ENCODE measurements at places on chromosomes 5 and 9. TPM values are rescaled to one million over a fixed set of nuclear protein-coding genes. Genes with fewer than 3 reads are reported as not detected.

- DNase-seq = no peak
Observed at GRCh38 chr5:133878236-133878555, 90.2 kb downstream of the C5orf15 start.

- DNase-seq = peak; percentile 96
Observed at GRCh38 chr5:79845448-79846197, 145.4 kb downstream of the MTX3 start.

DNA sequence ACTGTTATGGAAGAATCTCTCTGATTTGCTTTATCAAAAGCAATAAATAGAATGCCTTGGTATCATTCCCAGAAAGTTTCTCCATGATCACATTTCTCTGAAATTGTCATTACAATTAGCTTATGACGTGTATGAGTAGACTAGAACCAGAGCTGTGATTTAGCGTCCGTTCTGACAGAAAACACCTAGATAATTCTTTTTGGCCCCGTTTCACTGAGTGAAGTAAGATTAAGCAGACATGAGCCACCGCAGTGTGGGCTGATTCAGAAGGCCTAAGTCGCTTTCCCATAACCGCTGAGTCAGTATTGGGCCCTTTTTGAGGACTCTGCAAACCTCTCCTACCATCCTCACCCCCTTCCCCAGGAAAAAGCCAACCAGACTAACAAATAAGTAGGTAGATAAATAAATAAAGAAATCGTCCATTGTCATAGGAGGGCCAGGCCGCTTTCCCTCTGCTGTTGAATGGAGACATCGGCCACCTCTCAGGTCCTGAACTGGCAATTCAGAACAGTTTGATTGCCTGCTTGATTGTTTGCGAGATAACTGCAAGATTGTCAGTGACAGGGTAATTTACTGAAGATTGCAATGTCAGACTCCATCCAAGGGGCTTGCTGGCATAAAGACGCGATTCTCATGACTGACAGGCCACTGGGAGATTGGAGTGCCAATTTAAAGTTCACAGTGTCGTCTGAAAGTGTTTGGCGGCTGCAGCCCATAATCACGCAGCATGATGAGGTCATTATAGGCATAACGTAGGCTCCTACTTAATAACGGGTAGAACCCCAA, 105.0 kb upstream of the WWC1 start:
- DNase-seq = no peak

DNA sequence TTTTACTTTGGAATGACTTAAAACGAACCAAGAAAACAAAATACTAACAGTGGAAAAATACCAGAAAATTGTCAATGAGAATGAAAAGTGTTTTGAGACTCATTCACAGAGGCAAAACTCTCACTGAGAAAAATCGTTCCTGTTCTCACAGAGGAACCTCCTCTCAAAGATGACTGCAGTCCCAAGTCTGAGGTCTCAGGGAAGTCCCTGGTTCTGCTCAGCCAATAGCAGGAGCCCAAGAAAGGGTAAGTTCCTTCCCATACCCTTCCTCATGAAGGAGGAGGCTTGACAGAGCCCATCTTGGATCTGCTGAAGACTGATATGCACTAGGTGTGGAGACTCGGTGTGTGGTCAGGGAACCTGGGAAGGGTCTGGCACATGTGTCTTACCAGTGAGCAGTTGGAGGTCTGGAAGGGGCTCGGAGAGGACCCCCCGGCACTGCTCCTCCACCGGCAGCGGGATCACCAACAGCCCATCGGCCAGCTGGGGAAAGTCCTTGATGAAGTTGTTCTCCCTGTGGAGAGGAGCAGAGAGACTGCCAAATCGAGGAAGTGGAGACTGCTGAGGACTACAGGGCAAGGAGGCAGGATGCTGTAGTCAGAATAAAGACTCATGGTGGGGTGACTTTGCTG, 46.0 kb downstream of the TRIM32 start:
- no peak for DNase-seq

DNA sequence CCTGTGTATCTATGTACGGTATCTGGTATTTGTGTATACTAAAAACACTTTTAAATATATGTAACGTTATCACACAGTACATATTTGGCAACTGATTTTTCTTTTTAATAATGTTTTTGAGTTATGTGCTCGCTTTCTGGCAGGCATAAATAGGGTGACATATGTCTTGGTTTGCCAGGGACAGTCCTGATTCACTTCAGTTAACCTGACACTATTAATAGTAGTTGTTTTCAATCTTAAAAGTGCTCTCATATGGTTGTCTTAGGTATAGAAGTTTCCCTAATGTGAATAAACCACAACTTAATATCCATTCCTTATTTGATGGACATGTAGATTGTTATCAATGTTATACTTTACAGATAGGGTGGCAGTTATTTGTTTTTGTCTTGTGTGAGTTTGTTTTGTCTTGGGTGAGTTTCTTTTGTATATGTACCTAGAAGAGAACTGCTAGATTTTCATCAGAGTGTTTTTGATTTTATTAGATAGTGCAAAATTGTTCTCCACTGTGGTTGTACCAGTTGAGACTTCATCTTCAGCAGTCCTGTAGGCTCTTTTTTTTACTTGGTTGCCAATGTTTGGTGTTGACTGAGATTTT, 7.9 kb downstream of the G3BP1 start:
- no peak for DNase-seq

- DNase-seq = peak; percentile 65
Observed at GRCh38 chr9:117725426-117725887, 21.3 kb downstream of the TLR4 start.

ADCY2 gene
- total RNA-seq = not detected

SLIT3 gene
- 61.9 TPM for total RNA-seq

EIF4E1B gene
- total RNA-seq = not detected

NAIP gene
- total RNA-seq = 6.3 TPM

Data from GM23248 (cell line).